ENCODE measurements at places on chromosomes 5 and 9.

DNA sequence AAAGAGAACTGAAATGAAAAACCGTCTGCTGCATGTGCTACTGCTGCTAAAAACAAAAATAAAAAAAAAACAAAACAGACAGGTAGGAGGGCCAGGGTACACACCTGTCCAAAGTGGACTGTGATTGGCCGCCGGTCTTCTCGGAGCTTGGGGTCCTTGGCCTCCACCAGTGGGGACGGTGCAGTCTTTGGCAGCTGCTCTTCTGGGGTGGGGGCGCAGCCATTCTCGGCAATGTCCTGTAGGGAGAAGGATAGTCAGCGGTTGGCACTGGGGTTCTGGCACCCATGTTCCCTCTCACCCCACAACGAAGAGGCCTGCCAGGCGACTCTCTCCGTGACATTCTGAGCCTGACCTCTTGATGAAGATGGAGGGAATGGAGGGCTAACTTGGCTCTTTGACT lies 84.3 kb downstream of the CRB2 start:
- DNase-seq, result no peak

- DNase-seq, result no peak
Measured at GRCh38 chr9:15158064-15158463, 149.0 kb downstream of the TTC39B start.

DNA sequence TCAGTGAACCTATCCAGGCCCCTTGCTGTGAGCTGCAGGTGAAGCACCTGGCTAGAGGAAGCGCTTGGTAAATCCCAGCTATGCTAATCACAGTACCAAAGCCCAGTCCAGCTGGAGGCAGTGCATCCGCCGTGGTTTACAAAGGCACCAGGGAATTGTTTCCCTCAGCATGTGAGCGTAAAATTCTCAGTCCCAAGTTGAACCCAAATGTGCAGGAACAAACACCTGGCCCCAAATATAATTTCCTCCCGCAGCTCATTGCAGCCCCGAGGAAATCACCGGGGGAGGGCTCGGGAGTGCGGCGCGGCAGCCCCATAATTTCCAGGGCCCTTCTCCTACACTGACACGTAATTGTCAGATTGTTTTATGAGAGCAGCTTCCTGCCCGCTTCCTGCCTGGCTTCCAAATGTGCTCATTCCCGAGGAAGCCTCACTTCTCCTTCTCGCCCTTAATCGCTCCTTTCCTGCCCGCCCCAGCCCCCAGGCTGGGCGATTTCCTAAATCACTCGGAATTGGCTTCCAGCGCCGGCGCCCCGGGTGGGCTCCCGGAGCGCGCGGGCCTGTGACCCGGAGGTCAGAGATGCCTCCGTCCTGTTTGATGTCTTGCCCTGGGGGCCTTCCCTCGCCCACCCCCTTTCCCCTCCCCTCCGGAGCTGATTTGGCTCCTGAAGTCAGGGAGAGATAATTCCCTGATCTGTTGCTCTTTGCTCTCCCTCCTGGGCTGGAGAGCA lies 134.4 kb downstream of the FGF1 start:
- no peak for DNase-seq

DNA sequence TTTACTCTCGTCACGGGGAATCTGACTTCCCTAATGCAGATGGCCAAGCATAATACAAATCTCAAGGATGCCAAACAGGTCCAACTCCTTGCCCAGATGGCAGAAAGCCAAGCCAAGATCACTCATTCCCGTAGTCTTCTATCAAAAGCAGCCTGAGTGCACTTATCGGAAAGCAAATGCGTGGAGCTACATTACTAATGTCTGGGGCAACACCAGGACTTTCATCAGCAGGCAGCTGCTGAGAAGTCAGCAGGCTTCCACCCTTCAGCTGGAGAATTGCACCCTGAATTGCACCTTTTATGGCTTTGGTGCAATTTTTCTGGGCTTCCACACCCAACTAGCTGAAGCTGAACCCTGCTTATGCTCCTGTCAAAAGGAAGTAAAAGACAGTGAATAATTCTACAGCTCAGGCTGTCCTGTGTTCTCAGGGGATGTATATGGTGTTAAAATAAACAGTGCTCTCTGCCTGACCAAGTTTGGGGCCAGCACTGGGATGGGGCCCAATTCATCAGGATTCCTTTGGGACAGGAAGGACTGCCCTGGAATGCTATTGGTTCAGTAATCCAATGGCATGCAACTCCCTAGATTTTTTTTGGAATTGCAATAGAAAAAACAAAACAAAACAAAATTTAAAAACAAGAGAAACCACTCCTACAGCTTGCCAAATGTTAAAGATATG lies 92.6 kb downstream of the DPYSL3 start:
- no peak for DNase-seq

GRCh38 chr9:19108038-19108437 lies 5.3 kb upstream of the HAUS6 start:
- no peak for DNase-seq

- DNase-seq, result no peak
Measured at GRCh38 chr5:119271758-119272730, 83.8 kb upstream of the TNFAIP8 start.

DNA sequence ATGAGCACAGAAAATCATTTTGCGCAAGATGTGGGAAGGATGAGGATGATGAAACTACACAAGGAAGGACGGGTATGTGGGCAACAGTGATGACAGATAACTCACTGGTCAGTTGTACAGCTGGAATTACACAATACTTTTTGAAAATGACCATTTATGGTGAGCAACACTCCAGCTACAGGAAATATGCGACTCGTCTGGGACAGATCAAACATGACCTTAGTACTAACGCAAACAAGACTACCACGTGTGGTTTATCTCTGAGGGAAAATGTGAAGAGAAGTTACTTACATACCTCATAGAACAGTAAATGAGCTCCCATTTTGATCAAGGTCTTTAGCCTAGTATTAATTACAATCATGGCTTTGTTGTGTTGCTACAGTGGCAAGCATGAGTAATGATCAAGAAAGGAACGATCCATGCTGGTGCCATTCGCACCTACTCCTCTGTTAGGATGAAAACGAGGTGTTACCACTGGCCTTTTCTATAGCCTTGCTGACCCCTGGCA lies 456.9 kb downstream of the BNC2 start:
- DNase-seq, result no peak

DNA sequence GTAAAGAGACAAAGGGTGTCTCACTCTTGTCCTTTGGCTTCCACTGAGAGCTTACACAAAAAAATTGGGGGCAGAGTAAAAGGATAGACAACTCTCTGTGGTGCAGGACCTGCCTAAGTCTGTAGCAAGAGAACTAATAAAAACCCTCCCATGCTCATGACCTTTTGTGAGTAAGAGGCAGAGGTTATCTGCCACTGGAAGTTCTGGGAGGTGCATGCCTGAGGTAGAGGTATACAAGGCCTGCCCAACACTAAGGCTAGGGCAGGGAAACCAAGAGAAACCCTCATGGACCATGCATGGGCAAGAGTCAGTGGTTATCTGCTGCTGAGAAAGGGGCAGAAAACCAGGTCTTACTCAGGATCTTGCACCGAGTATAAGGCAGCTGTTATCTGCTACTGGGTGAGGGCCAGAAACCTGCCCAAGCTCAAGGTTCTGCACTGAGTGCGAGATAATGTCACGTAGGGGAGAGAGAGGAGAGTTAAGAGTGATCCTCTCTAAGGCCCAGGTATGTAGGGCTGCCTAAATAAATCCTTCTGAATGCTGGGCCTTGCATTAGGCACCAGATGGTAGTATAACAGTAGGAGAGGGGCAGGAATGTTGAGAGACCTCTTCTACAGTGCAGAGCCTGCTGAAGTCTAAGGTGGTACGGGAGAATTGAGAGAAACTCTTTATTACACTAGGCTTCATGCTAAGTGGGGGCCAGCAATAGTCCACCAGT lies 143.4 kb downstream of the MACROH2A1 start:
- no peak for DNase-seq

DNA sequence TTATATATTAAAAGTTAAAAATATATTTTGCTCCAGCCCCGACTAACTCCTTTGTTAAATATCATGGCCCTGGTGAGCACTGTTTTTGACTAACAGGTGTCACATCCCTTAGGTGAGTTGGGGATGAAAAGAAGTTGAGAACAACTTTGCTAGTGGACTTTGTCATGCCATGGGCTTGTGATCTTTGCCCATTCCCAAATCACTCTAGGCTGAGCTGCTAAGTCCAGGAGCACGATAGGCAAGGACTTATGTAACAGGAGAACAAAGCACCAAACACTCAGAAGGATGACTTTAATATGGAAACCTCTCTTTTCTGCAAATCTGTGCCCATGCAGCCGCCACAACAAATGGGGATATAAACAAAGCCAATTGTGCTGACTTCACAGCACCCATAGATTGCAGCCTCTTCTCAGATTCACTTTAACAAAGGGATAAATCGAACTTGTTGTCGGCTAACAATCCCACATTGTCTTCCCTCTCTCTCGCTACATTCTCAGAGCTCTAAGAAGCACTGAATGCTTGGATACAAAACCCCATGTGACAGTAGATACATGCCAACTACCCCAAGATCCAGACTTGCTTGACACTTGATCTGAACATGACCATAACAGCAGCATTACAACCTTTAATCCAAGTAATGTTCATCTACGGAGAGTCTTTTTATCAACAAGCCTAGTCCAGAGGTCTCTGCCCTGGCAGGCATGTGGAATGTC lies 86.8 kb upstream of the CD180 start:
- no peak for DNase-seq

GRCh38 chr9:92444841-92445240 lies 20.6 kb upstream of the OMD start:
- DNase-seq, result no peak

GRCh38 chr9:81303658-81304057 lies 385.7 kb downstream of the TLE1 start:
- DNase-seq, result no peak

Measured in hindlimb muscle (tissue), 1 donor.